CD4-positive, alpha-beta T cell treated with Interleukin-6 at 100 ng/mL for 8 hours (primary cell): ENCODE measurements at places on chromosomes 6 and 20.

- no peak for DNase-seq
These were observed 59.2 kb downstream of the TMEM244 start for GRCh38 chr6:129801909-129802308.

DNA sequence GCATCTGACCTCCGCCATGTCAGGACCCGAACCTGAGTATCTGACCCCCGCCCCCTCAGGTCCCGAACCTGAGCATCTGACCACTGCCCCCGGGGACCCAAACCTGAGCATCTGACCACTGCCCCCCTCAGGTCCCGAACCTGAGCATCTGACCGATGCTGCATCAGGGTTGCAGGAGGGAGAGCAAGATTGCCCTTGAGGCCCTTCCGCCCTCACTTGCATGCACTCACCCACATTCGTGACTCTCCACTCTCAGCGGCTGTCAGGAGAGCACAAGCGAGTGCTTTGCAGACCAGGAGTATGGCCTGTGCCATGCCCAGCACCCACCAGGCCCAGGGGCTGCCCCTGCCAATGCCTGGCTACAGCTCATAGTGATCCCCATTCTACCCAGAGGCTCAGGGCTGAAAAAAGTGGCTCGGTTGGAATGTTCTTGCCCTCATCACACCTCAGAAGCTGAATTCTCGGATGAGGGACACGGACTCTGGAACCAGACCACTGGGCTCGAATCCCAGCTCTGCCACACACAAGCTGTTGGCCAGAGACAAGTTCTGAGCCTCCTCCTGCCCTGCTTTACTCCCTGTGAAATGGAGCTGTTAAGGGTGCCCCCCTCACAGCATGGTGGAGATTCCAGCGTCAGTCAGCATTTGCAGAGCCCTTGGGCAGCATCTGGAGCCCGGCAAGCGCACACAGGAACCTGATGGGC, 82.1 kb downstream of the DLL1 start:
- DNase-seq: no peak

DNA sequence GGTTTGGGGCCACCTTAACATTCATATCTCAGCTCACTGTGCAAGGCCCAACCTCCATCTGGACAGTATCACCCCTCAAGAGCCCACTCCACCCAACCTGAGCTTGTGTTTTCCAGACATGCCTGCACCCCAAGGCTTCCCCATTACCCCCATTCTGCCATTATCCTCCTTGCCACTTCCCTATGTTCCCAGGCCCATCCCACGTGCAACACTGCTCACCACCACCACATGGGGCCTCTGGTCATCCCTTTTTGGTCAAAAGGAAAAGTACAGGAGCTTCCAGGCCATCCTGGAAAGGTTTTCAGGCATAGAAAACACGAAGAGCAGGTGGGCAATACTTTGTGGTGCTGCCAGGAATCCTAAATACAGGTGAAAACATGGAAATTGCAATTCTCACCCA, 140.3 kb downstream of the SYNDIG1 start:
- no peak for DNase-seq

DNA sequence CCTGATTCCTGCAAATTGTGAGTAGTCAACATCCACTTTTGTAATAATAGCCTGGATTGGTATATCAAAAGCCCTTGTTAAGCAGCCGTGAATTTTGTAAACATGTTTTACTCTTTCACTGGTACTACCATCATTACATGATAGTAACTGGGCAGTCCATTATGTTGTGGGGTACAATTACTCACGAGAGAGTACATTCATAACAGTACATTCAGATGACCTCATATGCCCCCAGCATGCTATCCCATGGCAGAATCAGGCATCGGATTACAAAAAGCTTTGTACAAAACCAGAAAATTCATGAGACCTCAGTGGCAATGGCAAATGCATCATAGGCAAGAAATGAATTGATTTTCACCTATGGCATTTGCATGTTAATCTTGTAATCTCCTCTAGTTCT, 166.2 kb downstream of the EPM2A start:
- DNase-seq: no peak

DNA sequence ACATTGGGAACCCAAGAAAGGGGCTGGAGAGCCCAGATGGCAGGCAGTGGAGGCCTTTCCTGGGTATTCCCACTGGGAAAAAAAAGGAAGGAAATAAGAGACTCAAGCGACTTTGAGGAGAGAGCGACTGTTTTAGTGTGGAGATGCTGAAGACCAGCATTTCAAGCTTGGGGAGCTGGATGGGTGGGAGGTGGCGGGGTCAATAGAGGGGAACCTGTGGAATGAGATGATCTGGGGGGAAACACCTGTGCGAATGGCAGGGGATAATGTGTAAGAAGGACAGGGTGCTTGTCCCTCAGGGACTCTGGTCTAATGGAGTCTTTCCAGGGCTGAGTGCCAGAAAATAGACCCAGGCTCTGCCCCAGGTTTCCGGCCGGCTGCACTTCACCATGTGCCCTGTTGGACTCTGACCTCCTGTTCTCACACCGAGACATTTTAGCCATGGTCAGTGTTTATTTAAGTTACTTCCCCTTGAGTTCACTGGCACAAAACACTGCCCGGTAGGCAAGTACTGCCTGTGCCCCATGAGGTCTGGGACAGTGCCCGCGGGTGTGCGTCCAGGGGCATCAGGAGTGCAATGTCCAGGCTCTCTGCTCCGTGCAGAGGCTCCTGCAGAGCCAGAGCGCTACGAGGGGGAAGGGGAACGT, 50.4 kb upstream of the NKX2-2 start:
- DNase-seq: no peak

- DNase-seq: no peak
These were observed 70.3 kb downstream of the SCML4 start for GRCh38 chr6:107753778-107754177.

- DNase-seq: no peak
These were observed 5.1 kb upstream of the GTSF1L start for GRCh38 chr20:43731927-43732326.

DNA sequence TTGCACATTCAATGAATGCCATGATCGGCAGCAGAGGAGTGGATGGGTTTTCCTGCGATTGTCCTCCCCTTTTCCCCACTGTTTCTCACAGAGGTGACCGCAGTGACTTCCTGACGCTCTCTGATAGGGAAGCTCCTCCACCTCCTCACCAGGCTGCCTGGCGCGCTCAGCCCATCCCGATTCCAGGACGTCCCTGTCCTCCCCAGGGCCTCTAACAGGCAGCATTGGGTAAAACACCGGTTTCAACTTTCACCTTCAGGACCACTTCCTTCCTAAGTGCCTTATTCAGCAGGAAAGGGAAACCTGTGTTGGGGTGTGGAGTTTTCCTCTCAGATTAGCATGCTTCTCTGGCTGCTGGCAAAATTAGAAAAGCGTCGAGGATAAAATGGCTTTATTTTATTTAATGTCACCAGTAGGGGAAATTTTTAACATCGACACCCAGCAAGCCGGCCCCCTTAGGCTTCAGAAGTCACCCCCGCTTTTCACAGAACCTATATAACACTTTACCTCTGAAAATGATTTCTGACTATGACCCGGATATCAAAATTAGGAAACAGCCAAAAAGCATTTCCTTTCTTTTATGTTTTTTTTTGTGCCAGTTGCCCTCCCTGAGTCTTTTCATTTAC, 570.4 kb upstream of the GJE1 start:
- DNase-seq: no peak

DNA sequence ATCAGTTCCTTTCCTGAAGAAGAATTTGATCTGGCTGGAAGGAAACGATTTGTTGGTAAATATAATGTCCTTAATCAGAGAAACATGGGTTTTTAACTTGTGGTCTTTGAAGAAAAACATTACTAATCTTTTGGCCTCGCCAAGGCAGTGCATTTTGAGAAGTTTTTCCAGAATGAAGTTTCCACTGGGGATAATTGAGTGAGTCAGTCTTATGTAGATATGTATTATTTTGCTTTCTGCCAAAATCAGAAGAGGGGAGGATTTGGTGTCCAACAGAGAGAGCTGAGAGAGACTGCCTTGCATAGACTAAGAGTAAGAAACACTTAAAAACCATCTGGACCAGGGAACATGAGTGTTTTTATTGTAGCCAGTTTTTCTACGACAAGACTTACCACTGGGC, 79.9 kb downstream of the FNDC1 start:
- DNase-seq: no peak

DNA sequence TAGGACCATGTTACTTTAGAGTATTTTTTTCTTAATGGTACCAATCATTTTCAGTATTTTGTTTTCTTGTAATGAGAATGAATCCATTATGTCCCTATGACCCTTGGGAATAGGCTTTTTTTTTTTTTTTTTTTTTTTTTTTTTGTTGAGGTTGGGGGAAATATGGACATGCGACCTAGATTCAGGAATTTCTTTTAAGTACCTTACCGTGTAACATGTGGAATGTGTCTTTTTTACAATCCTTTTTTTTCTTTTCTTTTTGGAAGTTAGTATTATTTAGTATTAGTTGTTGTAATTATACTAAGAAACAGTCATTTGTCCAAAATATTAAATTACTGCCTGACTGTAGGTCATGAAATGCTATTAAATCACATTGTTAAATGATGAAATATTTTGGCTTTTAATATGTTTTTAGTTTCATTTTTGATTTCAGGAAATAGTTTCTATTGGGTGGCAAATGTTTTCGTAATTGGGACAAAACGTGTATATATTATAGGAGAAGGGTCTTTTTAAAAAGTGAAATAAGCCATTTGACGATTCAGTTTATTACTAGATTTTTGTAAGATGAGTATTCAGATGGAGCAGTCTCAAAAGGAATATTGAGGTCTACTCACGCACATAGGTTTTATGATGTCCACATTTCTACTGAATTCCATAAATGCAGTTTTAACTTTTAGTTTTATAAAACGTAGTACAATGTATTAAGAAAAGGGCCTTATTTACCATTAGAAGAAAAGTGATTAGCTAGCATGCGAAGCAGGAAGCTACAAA, 4.9 kb downstream of the ARID1B start:
- no peak for DNase-seq

- no peak for DNase-seq
These were observed 94.0 kb upstream of the MCHR2 start for GRCh38 chr6:100088009-100088408.

DNA sequence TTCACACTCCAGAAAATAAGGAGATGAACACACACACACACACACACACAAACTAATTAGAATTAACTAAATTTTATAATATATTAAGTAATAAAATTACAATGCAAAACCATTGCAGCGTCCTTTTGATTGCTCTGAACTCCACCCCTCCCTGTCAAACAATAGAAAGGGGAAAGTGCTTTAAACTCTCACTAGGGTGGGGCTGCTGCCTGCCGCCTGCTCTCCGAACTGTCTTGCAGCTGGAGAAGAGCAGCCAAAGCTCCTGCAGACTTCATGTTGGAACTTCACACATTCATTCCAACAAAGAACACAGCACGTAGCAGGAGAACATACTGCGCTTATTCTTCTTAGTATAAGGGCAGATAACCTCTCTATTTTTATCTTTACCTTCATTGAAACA, 83.2 kb downstream of the GCLC start:
- no peak for DNase-seq

DNA sequence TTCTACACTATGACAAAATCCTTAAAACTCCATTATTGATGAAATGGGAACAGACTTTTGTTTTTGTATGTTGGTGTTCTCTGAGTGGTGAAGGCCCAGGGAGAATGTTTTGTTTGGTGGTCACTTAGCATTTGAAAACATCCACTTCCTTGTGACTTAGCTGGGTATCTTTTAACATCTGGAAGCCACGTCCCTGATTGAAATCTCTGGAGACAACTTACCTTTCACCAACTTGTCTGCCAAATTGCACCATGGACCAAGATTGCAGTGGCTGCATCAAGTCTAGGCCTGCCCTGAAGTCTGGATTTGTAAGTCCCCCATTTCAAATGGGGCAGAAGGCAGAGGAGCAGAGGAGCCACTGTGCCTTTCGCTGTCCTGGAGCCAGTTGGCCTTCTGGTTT, 534 bp upstream of the EFCAB8 start:
- DNase-seq: no peak

- no peak for DNase-seq
These were observed 458.3 kb upstream of the CITED2 start for GRCh38 chr6:139832493-139833305.

DNA sequence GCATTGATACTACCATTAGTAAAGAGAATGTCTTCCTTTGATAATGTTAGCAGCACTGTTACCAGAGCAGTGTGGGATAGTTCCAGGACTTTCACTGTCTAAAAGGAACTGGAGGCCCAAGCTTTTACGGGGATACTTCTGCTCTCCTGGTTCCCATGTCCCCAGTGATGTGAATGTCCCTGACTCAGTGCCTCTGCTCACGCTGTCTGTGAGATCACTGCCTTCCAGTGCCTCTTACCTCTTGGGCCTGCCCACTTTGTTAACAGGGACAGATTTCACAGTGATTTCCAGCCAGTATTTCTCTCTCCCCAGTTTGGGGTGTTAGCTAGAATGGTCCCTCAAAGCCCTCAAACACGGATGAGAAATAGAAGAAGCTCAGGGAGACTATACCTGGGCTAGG, 14.4 kb downstream of the PTPRA start:
- no peak for DNase-seq

GRCh38 chr6:35213298-35213791, 411 bp upstream of the SCUBE3 start:
- DNase-seq: no peak

DNA sequence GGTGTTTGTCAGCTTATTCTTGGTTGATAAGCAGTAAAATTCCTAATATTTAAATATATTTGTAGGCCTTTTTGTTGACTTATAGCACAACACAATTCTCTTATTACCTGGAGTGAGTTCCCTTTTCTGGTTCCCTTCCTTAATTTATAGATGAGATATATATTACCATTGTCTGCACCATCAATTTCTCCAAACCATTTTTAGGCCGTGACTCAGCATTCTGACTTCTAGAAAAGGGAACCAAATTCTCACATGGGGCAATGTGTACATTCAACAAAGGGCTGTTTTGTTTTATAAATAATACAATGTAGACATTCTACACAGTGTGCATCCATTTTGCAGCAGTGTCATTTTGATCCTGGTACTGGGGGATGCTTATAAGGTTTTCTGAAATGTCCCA, 52.8 kb downstream of the NCOA7 start:
- DNase-seq: no peak

DNA sequence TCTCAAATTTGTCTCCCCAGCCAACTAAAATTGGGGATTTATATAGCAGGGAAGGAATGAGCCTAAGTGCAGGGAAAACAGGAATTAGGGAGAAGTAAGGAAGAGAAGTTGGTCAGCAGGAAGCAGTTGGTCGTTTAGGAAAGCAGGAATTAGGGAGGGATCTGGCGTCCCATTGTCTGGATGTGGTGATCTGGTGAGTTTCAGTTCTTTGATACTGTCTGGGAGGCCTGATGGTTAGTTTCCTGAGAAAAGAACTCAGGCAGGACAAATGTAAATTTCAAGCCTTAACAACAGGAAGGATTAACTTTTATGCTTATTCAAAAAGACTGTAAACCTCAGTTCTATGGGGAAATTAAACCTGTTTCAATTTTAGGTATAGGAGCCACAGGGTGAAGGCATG, 116.2 kb upstream of the PRL start:
- DNase-seq: no peak

- DNase-seq: no peak
These were observed 3.5 kb upstream of the VEGFA start for GRCh38 chr6:43766500-43766853.

- DNase-seq: no peak
These were observed 8.7 kb upstream of the ATXN1 start for GRCh38 chr6:16769986-16770376.

- DNase-seq: no peak
These were observed 42.4 kb upstream of the DDR1 start for GRCh38 chr6:30841644-30842504.
